ENCODE measurements at places on chromosomes 1 and 21.

- DNase-seq = no peak
These were observed 21.1 kb downstream of the SLC25A24 start for GRCh38 chr1:108179018-108179417.

DNA sequence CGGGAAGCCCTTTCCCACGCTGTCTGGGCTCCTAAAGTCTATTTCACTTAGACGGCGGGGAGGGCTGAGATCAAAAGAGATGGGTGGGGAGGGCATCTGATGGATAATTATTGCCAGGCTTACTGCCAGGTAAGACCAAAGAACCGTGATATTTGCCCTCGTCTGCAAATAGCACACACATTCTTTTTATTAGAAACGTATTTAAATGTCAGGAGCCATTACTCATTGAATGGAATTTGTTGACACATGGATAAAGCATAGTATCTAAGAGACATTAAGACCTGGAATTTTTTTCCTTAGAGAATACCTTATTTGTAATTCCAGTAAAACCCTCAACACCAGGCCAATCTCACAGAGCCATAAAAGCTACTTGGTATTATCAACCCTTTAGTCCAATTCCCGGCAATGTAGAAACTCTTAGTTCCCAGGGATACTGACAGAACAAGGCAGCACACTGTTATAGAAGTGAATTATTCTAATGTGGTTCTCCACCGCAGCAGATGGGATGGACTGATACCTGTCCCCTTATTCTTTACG is 10.6 kb downstream of the URB1 start:
- DNase-seq = no peak

DNA sequence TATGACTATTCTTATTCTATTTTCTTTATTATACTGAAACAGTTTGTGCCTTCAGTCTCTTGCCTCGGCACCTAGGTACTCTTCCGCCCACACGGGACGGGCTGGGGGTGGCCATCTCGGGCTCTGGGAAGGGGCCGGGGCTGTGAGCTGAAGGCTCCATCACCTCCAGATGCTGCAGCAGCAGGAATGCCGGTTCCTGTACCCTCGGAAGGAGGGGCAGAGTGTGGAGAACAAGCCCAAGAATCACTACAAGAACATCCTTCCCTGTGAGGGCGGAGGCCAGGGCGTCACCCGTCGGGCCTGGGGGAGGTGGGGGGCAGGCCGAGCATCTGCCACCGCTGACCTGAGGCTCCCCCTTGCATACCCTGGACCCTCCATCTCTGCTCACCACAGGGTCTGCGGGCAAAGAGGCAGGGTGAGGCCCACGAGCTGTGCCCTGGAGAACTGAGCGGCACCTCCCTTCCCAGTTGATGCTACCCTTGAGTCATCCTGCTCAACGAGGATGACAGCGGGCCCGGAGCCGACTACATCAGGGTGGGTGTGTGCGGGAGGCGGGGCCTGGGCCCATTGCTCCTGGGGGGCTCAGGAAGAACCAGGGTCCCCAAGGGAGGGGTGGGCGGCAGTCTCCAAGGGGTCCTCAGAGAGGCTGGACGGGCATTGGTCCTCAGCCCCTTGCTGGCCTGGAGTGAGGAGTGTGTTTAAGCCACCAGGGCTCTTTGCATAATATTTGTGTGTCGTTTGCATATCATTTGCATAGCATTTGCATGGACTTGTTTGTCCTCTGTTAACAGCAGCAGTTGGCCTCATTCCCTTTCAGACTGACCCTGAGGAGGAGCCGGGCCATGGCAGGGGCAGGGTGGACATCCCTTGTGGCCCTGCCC is 7.5 kb downstream of the RNF223 start:
- DNase-seq = no peak

GRCh38 chr1:227562933-227563323 is 428 bp upstream of the ZNF678 start:
- no peak for DNase-seq

DNA sequence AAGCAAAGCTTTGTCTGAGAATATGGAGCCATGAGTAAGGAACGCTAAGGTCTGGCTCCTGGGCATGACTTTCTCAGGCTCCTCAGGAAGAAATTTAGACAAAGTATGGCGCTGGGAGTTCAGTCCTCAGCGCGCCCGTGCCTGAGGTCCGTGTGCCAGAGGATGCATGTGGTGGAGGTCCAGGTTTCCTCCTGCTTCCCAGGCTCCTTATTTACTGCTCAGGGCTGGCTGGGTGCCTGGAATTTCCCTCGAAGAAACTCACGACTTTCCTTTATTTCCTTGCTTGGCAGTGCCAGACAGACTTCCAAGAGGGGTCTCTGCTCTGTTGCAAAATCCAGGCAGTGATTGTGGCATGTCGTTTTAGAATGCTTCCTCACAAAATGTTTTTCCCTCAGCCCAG is 13.3 kb downstream of the GCSAML start:
- DNase-seq = no peak

DNA sequence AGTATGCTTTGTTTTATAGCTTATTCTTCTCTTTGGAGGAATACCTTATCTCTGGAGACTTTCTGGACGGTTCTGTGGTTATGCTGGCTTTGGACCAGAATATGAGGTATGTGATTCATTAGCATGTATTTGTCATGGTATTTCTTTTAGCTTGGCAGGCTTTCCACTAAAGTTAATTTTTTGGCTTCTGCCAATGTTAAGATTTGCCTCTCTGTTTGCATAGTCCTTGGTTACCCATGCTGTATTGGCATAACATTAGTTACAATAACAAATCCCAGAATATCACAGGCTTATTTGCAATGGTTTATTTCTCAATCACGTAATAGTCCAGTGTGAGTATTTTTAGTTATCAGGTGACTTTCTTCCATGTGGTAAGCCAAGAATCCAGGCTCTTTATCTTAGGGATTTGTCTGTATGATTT is 9.7 kb downstream of the ZMPSTE24 start:
- no peak for DNase-seq

DNA sequence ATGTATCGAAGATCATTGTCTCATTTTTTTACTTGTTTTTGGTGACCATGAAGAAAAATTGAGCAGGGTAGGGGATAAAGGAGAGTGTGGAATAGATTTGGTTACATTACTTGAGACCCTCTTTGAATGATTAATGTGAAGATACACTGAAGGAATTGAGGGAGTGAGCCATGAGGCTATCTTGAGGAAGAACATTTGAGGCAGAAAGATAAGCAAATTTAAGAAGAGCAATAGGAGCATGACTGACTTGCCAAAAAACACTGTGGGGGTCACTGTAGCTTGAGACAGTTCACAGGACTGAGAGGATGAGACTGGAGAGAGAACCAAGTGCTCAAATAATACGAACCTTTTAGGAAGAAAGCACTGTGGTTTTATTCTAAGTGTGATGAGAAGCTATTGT is 43.1 kb upstream of the PTPRC start:
- DNase-seq = no peak

Data from NT2/D1 (cell line).